ENCODE measurements at places on chromosomes 13 and 19. TPM values are rescaled to one million over a fixed set of nuclear protein-coding genes. Genes with fewer than 3 reads are reported as not detected.

The LRRC63 gene
- total RNA-seq, result not detected

- H3K36me3 ChIP-seq, result no peaks in the 10 kb centered on the region
- H3K27me3 ChIP-seq, result no peaks in the 10 kb centered on the region
- H3K27ac ChIP-seq, result no peak overlapping the region
- no peak for DNase-seq
- H3K4me3 ChIP-seq, result no peak overlapping the region
These were observed 194.1 kb downstream of the USP12 start for GRCh38 chr13:26977541-26977940.

DNA sequence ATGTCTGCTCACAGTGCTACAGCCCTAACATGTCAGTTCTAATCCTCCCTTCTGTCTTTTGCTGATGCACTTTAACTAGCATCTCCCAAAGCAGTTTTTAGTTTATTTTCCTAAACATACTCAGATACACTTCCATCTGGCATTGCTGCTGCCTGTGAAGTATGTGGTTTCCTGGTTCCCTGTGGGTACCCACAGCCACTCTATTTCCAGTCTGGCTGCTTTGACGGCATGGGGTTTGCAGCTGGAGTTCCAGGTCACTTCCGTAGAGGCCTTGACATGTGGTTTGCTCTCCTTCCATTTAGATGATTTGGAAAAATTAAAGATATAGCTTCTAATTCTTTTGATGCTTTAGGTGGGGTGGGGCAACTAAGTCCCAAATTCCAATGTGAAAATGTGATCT lies 375.5 kb downstream of the PCDH20 start:
- H3K27ac ChIP-seq, result no peak overlapping the region
- H3K36me3 ChIP-seq, result no peaks in the 10 kb centered on the region
- H3K4me3 ChIP-seq, result no peak overlapping the region
- no peaks in the 10 kb centered on the region for H3K4me1 ChIP-seq

DNA sequence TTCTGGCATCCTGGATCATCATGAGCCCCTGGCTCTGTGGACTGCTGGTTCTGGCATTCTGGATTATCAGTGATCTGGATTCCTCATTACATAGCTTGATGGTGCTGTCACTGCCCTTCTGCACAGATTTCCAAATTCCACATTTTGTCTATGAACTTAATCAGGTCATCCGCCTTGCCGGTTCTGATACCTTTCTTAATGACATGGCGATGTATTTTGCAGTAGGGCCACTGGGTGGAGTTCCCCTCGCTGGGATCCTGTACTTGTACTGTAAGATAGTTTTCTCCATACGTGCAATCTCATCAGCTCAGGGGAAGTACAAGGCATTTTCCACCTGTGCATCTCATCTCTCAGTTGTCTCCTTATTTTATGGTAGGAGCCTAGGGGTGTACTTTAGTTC lies 24.4 kb upstream of the OR7C2 start:
- H3K27ac ChIP-seq, result no peak overlapping the region
- no peaks in the 10 kb centered on the region for H3K27me3 ChIP-seq

DNA sequence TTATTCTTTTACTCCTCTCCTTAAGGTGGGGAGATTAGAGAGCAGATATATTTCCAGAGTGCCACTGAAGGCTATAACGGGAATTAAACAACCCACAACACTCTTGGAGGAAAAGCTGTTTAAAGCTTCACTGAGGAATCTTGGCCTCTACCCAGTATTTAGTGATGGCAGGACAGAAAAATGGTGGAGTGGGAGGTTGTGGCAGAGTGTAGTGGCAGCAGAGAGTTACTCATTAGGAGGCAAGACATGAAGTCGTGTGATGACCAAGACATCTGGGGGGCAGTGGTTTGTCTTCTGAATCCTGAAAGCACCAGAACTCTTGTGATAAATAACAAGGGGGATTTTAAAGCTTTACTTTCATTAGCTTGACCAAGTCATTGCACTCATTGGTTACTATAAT lies 563.5 kb upstream of the SLITRK5 start:
- no peak overlapping the region for H3K4me3 ChIP-seq
- no peaks in the 10 kb centered on the region for H3K4me1 ChIP-seq
- no peaks in the 10 kb centered on the region for H3K27me3 ChIP-seq
- no peak for DNase-seq
- H3K36me3 ChIP-seq, result no peaks in the 10 kb centered on the region

Data from sigmoid colon (tissue), 7 donors.